ENCODE measurements at places on chromosomes 11 and 22.

DNA sequence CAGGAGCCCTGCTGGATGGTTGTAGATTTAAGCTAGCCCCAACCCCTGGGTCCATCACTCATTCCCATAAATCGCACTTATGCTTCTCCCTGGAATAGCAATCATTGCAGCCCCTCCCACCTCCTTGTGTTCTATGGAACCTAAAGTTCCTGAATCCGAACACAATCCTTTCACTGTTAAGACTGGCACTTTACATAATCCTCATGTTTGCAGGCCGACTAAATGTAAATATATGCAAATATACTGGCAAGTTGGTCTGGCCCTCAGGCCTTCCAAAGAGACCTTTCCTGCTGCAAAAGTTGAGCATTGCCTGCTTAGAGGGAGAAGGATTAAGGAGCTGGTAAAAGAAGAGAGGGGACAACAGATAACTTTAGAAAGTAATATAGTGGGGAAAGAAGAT, 892.9 kb downstream of the OPCML start:
- DNase-seq: no peak

DNA sequence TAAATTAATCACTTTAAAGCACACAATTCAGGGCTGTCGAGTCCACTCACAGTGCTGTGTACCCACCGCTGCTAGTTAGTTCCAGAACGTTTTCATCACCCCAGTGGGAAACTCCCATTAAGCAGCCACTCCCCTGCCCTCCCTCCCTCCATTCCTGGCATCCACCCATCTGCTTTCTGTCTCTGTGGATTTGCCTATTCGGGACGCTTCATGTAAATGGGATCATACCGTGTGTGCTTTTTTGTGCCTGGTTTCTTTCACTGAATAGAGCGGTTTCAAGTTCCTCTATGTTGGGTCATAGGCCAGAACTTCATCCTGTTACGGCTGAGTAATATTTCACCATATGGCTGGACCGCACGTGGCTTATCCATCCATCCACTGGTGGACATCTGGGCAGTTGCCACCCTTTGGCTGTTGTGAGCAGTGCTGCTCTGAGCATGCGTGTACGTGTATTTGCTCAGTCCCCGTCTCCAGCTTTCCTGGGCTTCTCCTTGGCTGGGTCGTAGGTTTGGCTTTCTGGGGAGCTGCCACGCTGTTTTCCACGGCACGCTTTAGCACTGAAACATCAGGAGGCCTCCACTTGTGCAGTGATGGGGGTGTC, 30.1 kb downstream of the ARHGAP8 start:
- DNase-seq: no peak

- DNase-seq: no peak
Observed at GRCh38 chr11:10379426-10379825, 74.6 kb downstream of the ADM start.

GRCh38 chr11:59199546-59200422, 12.9 kb downstream of the MPEG1 start:
- no peak for DNase-seq

GRCh38 chr11:94031625-94032024, 10.5 kb downstream of the HEPHL1 start:
- no peak for DNase-seq

GRCh38 chr11:92284558-92284957, 59.9 kb downstream of the FAT3 start:
- DNase-seq: no peak

DNA sequence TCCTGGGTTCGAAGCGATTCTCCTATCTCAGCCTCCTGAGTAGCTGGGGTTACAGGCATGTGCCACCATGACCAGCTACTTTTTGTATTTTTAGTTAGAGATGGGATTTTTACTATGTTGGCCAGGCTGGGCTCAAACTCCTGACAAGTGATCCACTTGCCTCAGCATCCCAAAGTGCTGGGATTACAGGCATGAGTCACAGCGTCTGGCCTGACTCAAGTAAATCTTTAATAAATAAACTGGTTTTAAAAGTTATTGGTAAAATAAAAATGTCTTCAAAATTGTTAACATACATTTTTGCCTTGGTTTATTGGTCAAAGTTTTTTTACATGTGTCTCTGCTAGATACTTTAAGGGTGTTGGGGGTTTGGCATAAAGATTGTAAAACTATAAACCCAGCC, 7.3 kb upstream of the PES1 start:
- no peak for DNase-seq

DNA sequence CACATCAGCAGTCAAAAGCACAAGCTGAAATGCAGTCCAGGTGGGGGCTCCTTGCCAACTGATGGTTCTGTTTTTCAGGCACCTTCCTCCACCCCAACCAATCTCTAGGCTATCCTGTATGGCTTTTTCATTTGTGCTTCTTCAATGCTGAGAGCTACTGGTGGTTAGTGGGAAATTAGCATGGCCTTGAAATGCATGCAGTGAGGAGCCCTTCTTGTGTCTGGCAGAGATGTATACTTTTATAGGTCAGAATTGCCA, 167.4 kb downstream of the NAV2 start:
- no peak for DNase-seq

DNA sequence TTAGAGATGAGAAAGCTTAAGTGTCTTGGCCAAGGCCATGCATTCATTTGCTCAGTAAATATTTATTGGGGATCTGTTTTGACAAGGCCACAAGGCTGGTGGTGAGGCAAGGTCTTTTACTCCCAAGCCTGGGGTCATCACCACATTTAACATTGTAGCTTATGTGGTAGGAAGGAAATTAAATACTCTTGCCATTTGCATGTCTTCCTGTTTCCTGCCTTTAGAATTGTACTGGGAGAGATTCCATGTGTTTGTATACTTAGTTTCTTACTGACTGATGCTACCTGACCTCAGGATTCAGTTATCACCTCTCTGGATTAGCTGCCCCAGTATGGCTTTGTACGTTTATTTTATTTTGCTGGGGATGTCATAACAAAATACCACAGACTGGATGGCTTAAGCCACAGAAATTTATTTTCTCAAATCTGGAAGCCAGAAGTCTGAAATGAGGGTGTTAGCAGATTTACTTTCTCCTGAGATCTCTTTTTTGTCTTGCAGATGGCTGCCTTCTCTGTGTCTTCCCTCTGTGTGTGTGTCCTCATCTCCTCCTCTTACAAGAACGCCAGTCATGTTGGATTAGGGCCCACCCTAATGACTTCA, 44.8 kb downstream of the SPECC1L start:
- no peak for DNase-seq

GRCh38 chr22:42080287-42080686, 787 bp downstream of the SMDT1 start:
- DNase-seq: no peak

GRCh38 chr11:8313504-8314090, 49.9 kb upstream of the LMO1 start:
- no peak for DNase-seq

DNA sequence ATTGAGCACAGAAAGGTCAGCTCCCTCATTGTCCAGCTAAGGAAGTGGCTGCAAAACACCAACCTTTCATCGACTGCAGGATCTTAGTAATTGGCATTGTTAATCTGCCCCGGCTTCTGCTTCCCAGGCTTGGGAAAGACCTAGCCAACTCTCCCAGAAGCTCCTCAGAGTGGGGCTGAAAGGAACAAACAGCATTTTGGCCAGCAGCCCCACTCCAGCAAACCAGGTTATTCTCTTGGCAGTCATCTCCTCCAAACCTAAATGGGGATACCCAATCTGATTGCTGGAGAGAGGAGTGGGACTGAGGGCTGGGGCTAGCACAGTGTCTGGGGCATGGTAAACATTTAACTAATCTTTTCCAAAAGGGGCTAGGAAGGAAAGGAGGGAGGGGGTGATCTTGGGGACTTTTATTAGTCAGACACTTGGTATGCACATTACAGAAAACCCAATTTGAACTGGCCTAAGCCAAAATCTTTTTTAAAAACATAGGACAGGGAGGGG, 294.4 kb downstream of the MN1 start:
- DNase-seq: no peak

- no peak for DNase-seq
Observed at GRCh38 chr22:37994049-37994448, 9.7 kb upstream of the SOX10 start.

GRCh38 chr22:37070744-37071143, 19.2 kb downstream of the KCTD17 start:
- no peak for DNase-seq

- DNase-seq: no peak
Observed at GRCh38 chr11:106959800-106960199, 58.5 kb downstream of the GUCY1A2 start.

DNA sequence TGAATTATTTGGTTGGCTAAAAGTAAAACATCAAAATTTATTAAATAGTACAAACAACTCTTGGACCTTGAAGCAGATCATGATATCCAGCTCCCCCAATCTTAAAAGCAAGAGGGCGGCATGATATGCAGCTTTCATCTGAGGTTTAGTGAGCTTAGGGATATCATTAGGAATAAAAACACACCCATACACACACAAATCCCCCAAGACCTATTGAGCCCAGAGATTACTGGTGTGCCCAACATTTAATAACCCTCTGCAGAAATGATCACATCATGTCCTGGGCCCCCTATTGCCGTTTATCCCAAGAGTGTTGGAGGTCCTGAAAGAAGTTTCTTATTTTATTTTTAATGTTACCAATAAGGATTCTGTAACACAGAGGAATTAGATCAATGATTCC, at the start of gene OR8D1:
Gene OR8D1 (minus strand): TSS at position 101 of the 400 bp plus-strand sequence. CDS start 3,183 bp downstream, outside the sequence.
- DNase-seq: no peak

GRCh38 chr22:46436595-46437175, 100.7 kb downstream of the CELSR1 start:
- no peak for DNase-seq

DNA sequence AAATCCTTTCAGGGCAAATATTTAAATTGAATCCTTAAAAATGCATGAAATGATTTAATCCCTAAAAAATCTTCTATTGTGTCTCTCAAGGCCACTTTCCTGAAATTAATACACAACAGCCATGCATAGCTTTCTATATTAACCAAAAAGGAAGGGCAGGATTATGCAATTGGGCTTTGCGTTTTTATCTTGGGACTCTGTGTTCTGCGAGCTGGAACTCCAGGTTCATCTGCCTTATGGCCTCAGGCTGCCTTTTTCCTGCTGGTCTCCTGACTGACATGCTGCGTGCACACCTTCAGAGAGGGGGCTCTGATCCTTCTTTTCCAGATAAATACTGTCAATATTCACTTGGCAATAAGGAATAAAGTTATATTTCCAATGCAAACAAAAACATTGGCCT, 141.7 kb upstream of the GRIA4 start:
- no peak for DNase-seq

DNA sequence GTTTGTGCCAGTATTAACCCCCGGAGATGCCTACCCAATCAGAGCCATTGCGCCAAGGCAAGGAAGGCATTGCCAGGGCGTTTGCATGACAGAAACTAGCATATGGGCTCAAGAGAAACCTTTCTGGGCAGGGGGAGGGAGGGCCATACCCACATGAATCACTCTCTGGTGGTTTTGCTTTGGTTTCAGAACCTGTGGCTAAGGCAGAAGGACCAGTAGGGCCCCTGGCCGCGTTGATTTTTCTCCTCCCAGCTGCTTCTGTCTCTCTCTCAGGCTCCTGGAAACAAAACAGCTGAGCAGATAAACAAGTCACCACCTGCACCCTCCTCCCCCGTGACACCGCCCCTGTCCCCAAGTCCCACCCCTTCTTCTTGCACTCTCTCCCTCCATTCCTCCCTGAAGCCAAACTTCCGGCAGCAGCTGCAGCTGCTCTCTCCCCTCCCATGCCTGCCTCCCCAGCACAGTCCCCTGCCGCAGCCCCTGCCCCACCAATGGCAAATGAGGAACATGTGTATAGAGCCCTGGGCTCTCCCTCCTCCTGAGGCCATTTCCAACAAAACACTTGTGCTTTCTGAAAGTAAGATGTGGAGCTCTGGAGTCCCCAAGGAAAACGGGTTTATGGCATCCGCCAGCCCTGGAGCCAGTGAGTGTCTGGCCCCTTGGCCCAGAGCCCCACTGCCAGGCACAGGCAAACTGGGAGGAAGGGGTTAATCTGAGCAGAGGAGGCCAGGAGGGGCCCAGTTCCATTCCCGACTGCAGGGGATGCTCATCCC, 39.0 kb upstream of the ADA2 start:
- DNase-seq: no peak

DNA sequence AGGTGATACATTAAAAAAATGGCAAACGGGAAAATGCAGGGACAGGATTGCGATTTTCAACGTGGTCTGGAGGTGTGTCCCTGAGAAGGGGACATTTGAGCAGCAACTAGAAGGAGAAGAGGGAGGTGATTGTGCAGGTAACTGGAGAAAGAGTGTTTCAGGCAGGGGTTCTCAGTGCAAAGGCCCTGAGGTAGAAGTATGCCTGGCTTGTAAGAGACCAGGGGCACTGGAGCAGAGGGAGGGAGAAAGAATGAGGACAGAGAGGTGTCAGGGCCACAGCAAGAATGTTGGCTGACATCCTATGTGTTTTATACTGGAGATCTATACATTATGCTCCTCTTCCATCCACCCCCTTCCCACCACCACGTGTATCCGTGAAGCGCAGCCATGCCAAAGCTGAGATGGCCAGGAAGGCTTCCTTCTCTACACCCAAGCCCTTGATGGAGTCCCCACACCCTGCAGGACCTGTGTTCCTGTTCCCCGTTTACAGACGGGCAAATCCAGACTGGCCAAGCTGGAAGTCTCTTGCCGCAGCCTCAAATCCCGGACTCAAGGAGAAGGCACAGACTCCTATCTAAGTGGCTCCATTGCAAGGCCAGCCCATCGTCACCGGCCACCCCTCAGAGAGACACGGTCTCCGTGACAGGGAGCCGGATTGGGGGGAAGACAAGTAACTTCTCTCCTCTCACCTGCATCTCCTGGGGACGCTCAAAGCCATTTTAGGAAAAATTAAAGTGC, 416.1 kb downstream of the MN1 start:
- no peak for DNase-seq

- DNase-seq: no peak
Observed at GRCh38 chr11:36257351-36257750, 31.9 kb downstream of the COMMD9 start.

GRCh38 chr11:128057786-128058395, 529.5 kb downstream of the ETS1 start:
- no peak for DNase-seq

- DNase-seq: no peak
Observed at GRCh38 chr11:95469258-95469657, 238.3 kb upstream of the SESN3 start.

- DNase-seq: no peak
Observed at GRCh38 chr11:28461846-28462245, 353.7 kb downstream of the METTL15 start.

DNA sequence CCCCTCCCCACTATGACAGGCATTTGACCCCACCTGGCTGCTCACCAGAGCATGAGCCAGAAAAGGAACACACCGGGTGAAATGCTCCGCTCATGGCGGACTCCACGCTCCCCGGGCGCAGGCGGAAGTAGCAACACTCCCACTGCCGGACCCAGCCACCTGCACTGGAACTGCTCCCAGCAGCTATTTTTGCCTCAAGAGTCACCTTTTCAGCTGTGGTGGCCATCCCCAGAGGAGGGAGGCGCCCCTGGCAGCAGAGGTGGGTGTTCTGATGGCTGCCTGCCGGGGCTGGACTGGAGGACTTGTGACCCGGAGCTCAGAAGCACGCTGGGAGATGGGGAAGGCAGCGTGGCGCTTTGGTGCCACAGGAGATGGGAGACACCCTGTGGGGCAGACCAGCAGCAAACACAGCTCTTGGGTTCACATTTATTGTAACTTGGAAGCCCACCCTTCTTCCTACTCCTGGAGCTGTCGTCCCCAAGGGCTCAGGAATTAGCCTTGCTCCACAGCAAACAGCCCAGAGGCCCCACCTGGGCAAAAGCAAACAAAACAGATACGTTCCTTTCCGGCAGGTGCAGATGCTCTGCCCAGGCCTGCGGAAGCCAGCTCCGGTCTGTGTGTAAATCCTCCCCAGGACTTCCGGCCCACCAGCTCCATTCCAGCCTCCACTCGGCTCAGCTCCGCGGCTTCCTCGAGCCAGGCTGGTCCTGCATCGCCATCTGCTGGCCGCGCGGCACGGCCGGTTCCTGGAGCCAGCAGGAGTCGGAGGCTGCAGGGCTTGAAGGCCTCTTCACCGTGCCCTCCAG, 3.7 kb downstream of the RPS19BP1 start:
- DNase-seq: peak; percentile 87
